ENCODE measurements at places on chromosomes 5 and 9.

GRCh38 chr9:70260007-70260443 lies 1.2 kb downstream of the SMC5 start:
- peak; percentile 16 for DNase-seq

DNA sequence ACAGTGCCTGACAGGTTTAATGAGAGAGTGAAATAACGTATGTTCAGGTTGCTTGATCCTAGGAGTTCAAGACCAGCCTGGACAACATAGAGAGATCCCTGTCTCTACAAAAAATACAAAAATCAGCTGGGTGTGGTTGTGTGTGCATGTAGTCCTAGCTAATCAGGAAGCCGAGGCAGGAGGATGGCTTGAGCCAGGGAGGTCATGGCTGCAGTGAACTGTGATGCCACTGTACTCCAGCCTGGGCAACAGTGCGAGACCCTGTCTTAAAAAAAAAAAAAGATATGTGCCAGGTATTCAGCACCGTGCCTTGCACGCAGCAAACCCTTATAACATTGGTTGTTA lies 38.8 kb upstream of the SPRY4 start:
- no peak for DNase-seq

GRCh38 chr5:173016598-173017046 lies 33.1 kb downstream of the ATP6V0E1 start:
- DNase-seq: no peak

DNA sequence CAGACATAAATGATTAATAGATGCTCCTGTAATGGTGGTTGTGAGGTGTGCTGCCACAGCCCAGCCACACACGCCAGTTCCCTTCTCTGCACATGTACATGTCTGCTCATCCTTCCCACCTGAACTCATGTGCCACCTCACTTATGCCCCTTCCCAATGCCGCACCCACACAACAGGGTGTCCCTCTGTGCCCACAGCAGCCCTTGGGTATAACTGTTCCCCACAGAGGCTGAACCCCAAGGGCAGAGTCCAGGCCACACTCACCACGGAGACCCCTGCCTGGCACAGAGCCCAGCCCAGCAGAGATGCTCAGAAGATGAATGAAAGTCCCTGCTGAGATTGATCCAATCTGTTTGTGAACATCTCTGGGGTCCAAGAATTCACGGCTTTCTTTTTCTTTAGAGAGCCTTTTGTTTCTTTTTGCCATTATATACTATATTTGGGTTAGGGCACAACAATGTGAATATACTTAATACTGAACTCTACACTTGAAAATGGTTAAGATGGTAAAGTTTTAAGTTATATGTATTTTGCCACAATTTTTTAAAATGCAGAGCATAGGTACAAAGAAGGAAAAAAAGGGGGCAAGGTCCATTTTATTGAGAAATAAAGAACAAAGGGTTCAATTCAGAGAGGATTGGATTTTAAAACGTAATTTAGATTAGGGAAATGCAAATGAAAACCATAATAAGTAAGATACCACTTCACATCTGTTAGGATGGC lies 29.6 kb downstream of the IRF1 start:
- no peak for DNase-seq

DNA sequence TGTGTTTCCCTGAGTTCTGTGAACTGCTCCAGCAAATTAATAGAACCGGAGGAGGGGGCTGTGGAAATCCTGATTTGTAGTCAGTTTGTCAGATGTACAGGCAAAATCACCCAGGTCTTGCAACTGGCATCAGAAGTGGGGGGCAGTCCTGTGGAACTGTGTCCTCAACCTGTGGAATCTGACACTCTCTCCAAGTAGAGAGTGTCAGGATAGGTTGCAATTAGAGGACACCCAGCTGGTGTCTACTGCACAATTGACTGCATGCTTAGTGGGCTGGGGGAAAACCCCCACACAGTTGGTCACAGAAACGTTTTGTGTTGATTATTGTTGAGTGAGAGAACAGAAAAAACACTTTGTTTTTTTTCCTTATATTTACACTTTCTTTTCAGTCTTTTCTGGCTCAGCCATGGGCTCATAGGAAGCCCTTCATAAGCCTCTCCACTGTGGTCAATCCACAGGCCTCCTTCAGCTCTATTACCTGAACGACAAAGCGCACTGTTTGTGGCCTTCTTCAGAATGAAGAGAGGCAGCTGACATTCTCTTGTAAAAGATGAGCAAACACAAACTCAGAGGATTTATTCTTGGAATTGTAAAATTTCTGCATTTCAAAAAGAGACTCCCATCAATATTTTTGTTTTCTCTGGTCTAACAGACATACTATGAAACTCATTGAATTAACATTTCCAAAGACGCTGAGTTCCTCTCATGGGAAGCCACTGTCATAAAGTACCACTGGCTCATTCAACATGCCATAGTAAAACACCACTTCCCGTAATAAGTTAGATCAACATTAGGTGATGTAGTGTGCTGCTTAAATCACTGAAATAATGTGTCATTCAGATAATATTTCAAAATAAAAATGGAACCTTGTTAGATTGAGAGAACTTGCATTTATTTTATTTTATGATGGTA lies 348.9 kb upstream of the RFX3 start:
- DNase-seq: no peak
